ENCODE measurements at places on chromosomes 6 and 20.

- no peak for DNase-seq
These were observed 216.3 kb downstream of the ADGRG6 start for GRCh38 chr6:142518126-142518525.

GRCh38 chr20:37411408-37412219, 65.7 kb downstream of the SRC start:
- no peak for DNase-seq

- no peak for DNase-seq
These were observed 152.6 kb downstream of the CDK19 start for GRCh38 chr6:110662490-110663211.

DNA sequence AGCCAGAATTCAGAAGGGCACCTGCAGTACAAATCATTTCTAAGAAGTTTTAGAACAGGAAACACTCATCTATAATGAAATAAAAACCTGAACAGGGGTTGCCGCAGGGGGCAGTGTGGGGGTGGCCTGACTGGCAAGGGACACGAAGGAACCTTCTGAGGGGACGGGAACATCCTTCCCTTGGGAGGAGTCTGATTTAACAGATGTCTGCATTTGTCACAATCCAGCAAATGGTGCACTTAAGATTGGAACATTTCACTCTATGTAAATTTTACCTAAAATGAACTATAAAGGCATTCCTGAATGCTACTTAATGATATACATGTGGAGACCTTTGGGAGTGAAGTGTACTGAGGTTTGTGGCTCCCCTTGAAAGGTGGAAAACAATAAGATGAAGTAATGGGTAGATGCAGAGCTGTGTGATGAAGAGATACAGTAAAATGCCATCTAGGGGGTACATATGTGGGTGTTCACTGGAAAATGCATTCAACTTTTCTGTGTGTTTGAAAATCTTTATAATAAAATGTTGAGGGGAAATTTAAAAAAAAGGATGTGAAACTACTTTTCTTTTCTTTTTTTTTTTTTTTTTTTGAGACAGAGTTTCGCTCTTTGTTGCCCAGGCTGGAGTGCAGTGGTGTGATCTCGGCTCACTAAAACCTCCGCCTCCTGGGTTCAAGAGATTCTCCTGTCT, 89.5 kb downstream of the SNX5 start:
- DNase-seq: no peak

DNA sequence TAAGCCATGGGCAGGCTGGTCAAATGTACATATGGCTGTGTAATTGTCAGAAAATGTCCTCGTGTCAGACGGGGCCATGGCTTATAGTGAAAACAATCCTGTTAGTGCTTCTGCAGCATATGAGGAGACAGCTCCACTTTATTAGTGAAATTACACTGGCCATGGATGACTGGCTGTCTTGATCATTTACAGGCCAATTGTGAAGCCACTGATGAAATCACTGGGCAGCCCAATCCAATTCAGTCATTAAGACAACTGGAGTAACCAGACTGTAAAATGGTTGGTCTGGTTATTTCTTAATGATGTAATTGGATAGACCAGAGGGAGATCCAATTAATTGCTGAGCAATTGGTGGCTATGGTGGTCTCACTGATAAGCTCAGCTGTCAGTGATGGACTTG, 749.5 kb downstream of the KIF16B start:
- DNase-seq: no peak

DNA sequence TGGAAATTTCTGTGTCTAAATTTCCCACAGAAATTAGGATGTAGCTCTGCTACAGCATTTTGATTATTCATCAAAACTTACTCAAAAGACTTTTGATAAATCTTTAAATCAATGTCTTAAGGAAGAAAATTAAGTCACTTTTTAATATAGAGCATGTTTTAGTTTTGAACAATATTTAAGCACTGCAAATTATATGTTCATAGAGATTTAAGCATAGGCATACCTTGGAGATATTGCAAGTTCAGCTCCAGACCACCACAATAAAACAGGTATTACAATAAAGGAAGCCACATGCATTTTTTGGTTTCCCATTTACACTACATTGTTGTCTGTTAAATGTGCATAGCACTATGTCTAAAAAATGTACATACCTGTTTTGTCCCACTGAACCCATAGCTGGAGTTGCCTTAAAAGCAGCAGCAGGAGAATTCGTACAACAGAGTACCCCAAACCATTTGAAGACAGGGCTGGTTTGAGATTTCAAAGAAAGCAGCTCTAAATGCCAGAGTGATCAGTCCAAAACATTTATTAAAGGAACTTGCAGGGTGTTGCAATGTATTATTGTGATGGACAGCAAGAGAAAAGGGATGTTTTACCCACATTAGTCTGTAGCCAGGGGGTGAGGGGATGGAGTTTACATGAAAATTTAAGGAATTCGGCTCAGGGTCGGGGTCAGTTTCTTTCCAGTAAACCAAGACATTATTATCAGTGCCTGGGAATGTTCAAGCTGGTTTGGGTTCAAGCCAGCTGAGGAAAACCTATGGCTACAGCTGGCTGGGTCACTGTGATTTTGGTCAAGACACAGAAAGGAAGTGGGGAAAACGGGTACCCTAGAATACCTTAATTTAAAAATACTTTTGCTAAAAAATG, 6.3 kb upstream of the LOC128125822 start:
- DNase-seq: no peak

DNA sequence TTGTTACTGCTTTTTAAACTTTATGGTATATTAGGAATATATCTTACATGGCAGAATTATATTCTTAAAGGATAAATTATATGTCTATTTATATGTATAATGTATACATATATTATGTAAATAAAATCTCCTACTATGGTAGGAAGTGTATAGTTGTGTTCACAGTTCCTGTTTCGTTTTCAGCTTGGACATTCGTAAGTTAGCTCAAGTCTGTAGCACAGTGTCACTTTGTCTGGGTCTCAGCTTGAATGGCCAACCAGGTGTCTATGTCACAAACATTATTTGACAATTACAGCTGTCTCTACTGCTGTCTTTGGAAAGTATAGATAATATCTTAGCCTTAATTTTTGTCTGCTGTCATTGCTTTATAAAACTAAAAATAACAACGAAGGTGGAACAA, 303.9 kb downstream of the CDKAL1 start:
- DNase-seq: no peak

GRCh38 chr20:25222461-25223178, 25.3 kb upstream of the PYGB start:
- DNase-seq: no peak

DNA sequence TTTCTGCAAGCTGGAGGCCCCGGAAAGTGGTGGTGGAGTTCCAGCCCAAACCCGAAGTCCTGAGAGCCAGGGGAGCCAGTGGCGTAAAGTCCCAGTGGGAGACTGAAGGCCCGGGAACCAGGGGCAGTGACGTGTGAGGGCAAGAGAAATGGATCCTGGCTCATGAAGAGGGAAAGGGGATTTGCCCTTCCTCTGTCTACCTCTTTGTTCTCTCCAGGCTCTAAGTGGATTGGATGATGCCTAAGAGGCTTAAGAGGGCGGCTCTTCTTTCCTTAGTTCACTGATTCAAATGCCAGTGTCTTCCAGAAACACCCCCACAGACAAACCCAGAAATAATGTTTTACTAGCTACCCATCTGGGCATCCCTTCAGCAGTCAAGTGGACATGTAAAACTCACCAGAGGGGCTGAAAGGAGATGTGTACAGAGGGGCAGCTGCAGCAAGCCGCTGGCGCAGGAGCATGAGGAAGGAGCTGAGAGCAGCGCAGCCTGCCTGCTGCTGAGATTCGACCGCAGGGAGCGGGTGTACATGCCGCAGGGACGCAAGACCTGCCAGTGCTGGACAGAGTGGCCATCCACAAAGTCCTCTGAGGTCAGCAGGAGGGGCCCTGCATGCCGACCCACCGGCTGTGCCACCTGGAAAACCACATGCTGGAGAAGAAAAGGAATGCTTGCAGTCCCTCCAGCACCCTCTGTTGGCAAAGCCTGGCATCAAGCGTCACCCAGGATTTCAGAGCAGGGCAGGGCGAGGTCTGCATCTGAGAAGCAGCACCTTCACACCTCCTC, 29.5 kb downstream of the CDYL start:
- DNase-seq: peak; percentile 36

- DNase-seq: no peak
These were observed 48.0 kb downstream of the OR2B2 start for GRCh38 chr6:27863962-27864905.

- DNase-seq: no peak
These were observed 7.3 kb upstream of the YTHDF1 start for GRCh38 chr20:63223121-63223825.

GRCh38 chr6:44942201-44942600, 385.9 kb upstream of the RUNX2 start:
- DNase-seq: no peak

DNA sequence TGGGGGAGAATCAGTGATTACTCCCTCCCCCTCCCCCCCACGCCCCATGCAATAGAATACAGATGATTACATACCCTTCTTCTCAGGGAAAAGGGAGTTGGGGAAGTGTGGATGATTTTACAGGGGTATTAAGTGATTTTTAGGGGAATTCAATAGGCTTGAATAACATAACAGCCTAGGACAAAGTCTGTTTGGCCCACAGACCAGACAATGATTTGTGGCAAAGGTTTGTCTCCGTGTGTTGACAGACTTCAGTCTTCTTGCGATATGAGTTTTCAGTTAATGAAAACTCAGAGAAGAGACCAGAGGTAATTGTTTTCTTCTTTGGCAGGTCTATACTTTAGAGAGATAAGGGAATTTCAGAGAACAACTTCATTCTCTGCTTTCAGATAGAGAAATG, 95.3 kb downstream of the OR2B2 start:
- no peak for DNase-seq

DNA sequence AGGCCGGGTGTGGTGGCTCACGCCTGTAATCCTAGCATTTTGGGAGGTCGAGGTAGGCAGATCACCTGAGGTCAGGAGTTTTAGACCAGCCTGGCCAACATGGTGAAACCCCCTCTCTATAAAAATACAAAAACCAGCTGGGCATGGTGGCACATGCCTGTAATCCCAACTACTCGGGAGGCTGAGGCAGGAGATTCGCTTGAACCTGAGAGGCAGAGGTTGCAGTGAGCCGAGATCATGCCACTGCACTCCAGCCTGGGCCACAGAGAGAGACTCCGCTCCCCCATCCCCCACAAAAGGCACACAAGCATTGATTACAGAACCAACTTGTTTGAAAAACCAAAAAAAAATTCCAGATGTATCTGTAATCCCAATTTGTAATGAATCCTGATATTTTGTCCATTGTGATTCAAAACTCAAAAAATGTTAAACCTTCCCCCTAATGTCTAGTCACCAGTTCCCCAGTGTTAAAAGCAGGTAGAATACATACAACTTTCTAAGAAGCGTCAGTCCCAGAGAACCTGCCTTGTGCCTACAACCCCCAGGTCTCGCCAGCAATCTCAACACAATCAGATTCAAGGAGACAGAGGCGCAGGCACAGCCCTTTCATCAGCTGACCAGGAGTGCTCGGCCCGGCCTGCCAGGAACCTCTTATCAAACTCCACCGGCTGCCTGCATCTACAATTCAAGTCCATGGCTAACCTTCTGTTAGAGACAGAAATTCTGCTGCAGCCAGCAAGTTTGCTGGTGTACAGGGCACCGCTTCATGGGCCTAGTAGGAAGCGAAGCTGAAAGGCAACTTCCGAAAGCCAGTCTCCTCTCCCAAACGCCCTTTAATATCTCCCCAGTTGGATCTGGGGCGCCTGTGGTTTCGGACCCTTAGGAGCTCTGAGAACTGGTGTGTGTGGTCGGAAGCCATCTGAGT, 2.1 kb downstream of the EZR start:
- no peak for DNase-seq

GRCh38 chr6:88168362-88168761, 2.2 kb upstream of the CNR1 start:
- no peak for DNase-seq

DNA sequence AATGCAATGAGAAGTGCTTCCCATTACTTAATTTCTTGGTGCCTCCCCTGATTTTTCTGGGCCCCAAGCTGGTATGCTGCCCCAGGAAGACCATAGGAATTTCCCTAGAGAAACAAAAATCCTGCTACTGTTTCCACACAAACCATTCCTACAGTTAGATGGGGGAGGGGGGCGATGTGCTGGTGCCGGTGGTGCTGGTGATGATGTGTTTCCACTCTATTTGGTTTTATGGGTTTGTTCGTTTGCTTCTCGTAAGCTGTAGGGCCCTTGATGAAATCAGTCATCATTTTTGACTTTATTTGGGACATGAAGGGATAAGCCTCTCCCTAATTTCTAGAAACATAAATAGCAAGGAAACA, 105.1 kb downstream of the MKKS start:
- no peak for DNase-seq

DNA sequence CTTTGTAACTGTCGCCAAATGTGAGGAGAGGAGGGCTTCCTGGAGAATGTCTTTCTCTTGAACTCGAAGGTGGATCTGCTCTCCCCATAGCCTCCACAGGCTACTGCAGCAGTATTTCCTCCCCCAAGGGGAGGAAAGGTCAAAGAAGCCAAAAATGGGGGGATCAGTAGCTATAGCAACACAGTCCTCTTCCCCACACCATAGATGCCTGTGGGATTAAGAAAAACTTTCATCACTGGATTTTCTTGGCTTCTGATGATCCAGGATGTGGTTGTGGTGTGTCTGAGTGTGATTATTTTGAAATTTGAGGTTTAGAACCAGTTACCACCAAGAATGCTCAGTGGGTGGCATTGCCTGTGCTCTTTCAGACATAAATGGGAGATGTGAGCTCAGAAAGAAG, 140.1 kb upstream of the SPACA1 start:
- DNase-seq: no peak

DNA sequence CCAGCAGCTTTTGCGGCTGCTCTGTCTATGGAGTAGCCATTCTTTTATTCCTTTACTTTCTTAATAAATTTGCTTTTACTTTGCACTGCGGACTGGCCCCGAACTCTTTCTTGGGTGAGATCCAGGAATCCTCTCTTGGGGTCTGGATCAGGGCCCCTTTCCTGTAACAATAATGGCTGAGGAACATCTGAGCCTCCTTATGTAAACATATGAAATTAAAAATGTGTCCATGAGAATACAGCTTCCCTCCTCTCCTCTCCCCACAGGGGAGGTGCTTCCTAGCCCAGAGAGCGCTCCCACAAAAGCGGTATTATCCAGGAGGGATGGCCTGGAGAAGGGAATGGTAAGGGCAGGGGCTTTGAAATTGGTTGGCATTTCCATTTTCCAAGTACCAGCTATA, 81.1 kb downstream of the PSMG4 start:
- no peak for DNase-seq

- DNase-seq: no peak
These were observed 299.1 kb downstream of the PACRG start for GRCh38 chr6:163026893-163027292.

GRCh38 chr6:85772641-85773040, 130.0 kb upstream of the SYNCRIP start:
- no peak for DNase-seq

- no peak for DNase-seq
These were observed 26.9 kb upstream of the PPP1R3G start for GRCh38 chr6:5058254-5058653.

GRCh38 chr6:119610265-119610664, 260.7 kb upstream of the MAN1A1 start:
- DNase-seq: no peak

- DNase-seq: no peak
These were observed 5.3 kb upstream of the IP6K3 start for GRCh38 chr6:33751771-33752645.

GRCh38 chr20:35871259-35871771, 83.0 kb downstream of the SCAND1 start:
- DNase-seq: no peak

All from nucleus accumbens (tissue), 56 donors.